ENCODE measurements at places on chromosomes 16 and 17.

- no peak for DNase-seq
These were observed 53.9 kb downstream of the NKD1 start for GRCh38 chr16:50602126-50602525.

DNA sequence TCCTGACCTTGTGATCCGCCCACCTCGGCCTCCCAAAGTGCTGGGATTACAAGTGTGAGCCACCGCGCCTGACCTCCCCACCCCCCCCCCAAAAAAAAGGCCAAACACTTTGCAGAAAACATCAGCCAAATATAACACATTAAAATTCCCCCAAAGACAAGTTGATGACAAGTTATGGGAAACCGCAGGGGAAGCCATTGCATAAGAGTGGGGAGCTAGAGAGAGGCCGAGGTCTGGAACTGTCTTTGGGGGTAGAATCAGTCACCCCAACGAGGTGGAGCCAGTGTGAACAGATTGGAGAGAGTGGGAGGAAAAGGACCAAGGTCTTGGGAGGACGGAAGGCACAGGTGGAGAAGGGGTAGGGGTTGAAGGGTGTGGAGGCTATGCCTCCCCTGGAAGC is 2.8 kb downstream of the DRC3 start:
- no peak for DNase-seq

DNA sequence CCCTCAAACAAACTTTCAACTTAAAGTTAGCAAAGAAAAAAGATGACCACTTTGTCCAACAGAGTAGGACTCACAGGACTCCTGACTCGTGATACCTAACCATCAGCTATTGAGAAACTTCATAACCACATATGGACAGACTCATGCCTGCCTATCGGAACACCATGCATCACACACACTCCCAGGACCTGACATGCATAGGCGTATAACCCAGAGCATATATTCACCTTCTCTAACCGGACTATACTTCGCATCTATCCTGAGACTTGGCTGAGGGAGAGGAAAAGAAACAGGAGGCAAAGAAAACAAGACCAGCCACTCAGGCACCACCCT is 2.2 kb downstream of the PIP4K2B start:
- no peak for DNase-seq

DNA sequence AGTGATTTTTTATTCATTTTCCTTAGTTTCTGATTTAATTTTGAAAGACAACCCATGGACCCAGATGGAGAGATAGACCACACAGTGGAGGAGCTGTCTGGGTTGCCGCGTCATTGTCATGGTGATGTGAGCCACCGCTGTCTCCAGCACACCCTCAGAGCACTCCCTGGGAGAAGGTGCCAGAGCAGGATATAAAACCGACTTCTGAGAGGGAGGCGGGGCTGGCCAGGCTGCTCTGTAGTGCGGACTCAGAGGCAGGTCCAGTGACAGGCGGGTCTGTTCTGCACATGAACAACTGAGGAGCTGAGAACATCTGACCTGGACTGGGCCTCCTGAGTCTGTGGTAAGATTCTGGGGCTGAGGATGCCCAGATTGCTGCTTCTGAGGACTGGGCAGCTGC is 216.3 kb upstream of the NLRP1 start:
- DNase-seq: no peak

GRCh38 chr16:4614571-4615383 is at the start of gene UBALD1:
TSS of gene UBALD1 (minus strand) at chr16:4614888. CDS start at chr16:4614797, 91 bp downstream.
- peak; percentile 89 for DNase-seq

- no peak for DNase-seq
These were observed 14.2 kb downstream of the CDH16 start for GRCh38 chr16:66904428-66904845.

- no peak for DNase-seq
These were observed 157.3 kb downstream of the AATF start for GRCh38 chr17:37106049-37106448.

DNA sequence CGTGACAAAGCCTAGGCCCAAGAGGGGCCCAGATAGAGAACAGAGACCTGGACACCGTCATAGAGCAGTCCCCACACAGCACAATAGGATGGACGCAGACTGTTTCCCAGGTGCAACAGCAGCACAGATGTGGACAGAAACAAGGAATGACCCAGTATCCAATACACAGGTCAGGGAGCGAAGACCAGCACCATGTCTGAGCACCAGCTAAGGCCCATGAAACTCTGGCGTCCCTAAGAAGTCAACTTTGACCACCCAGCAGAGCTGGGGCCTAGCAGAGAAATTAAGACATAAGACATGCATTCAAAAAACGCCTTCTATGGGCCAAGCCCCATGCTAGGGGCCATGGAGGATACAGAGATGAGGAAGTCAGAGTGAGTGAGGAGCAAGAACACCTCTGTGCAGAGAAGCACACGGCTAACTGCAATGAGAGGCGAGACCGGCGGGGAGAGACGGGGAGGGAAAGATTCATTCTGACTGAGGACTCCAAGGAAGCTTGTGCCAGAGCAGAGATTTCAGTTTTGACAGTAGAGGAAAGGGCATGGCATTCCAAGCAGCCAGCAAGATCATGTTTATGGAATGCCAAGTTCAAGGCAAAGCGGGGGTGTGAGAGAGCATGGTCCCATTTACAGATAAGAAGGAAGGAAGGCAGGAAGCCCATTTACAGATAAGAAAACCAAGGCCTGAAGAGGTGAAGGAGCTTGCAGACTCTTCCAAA is 50.8 kb downstream of the PITPNM3 start:
- no peak for DNase-seq

DNA sequence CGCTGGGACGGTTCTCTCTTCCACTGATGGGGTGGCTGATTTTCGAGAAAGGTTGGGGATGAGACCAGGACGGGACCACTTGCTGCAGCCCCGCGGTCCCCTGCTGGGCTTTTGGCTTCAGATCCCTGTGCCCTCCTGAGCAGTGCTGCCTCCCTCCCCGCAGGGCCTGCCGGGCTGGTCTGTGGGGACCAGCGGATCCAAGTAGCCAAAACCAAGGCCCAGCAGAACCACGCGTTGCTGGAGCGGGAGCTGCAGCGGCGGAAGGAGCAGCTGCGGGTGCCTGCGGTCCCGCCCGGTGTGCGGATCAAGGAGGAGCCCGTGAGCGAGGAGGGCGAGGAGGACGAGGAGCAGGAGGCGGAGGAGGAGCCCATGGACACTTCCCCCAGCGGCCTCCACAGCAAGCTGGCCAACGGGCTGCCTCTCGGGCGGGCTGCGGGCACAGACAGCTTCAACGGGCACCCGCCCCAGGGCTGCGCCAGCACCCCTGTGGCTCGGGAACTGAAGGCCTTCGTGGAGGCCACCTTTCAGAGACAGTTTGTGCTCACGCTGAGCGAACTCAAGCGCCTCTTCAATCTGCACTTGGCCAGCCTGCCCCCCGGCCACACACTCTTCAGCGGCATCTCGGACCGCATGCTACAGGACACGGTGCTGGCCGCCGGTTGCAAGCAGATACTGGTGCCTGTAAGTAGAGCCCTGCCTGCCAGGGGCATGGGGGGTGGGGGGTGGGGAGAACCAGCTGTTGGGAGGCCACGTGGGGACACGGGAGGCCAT is 28.6 kb downstream of the POLR3E start:
- no peak for DNase-seq

- DNase-seq: no peak
These were observed 14.7 kb downstream of the CCR7 start for GRCh38 chr17:40550608-40551007.

GRCh38 chr17:74181341-74181740 is 22.1 kb upstream of the RPL38 start:
- no peak for DNase-seq

GRCh38 chr17:36105781-36106492 is 2.3 kb downstream of the CCL4 start:
- no peak for DNase-seq

DNA sequence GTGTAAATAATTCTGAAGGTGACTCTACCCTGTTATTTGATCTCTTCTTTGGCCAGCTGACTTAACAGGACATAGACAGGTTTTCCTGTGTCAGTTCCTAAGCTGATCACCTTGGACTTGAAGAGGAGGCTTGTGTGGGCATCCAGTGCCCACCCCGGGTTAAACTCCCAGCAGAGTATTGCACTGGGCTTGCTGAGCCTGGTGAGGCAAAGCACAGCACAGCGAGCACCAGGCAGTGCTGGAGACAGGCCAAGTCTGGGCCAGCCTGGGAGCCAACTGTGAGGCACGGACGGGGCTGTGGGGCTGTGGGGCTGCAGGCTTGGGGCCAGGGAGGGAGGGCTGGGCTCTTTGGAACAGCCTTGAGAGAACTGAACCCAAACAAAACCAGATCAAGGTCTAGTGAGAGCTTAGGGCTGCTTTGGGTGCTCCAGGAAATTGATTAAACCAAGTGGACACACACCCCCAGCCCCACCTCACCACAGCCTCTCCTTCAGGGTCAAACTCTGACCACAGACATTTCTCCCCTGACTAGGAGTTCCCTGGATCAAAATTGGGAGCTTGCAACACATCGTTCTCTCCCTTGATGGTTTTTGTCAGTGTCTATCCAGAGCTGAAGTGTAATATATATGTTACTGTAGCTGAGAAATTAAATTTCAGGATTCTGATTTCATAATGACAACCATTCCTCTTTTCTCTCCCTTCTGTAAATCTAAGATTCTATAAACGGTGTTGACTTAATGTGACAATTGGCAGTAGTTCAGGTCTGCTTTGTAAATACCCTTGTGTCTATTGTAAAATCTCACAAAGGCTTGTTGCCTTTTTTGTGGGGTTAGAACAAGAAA is 5.1 kb downstream of the STH start:
- DNase-seq: no peak

DNA sequence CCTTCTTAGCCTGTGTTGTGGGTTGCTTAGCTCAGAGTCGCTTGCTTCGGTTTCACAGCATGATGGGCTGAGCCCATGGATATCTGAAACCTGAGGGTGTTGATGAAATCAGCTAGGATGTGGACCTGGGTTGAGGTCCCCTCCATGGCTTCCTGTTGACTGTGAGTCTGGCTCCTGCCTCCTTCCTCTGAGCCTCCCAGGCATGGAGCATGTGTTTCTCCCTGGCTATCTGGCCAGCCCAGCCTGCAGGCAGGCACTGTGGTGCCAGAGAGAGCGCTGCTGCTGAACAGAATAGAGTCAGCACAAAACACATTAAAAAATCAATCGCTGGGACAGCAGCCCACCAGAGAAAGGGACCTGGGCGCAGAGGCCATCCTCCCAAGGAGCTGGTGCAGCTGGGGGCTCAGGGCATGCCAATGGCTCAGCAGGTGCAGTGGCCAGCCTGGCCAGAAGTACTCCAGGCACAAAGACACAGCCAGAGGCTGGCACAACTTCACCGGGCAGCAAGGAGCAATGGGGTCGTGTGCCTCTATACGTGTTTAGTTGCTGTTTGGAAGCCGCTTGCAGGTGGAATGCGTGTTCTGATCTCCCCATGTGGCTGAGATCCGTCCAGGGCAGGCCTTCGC is 28.3 kb upstream of the GPRC5C start:
- DNase-seq: no peak

DNA sequence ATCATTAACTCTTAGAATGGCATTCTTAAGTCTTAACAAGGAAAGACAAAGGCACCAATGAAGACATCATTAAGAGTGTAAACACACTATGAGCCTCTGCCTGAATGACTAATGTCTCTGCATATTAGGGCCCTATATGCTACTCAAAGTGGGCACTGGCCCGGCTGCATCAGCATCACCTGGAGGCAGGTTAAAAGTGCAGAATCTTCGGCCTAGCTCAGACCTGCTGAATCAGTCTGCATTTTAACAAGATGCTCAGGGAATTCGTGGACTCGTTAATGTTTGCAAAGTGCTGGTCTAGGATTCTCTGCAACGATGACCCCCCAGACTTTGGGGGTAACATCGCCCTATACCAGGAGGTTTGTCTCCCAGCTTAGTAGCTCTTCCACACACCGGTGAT is 6.7 kb downstream of the MPP3 start:
- no peak for DNase-seq

- peak; percentile 79 for DNase-seq
These were observed at the start of gene ADCY7 for GRCh38 chr16:50266337-50267091. TSS of gene ADCY7 (plus strand) at chr16:50266551. CDS start at chr16:50288180, 21,629 bp downstream.

DNA sequence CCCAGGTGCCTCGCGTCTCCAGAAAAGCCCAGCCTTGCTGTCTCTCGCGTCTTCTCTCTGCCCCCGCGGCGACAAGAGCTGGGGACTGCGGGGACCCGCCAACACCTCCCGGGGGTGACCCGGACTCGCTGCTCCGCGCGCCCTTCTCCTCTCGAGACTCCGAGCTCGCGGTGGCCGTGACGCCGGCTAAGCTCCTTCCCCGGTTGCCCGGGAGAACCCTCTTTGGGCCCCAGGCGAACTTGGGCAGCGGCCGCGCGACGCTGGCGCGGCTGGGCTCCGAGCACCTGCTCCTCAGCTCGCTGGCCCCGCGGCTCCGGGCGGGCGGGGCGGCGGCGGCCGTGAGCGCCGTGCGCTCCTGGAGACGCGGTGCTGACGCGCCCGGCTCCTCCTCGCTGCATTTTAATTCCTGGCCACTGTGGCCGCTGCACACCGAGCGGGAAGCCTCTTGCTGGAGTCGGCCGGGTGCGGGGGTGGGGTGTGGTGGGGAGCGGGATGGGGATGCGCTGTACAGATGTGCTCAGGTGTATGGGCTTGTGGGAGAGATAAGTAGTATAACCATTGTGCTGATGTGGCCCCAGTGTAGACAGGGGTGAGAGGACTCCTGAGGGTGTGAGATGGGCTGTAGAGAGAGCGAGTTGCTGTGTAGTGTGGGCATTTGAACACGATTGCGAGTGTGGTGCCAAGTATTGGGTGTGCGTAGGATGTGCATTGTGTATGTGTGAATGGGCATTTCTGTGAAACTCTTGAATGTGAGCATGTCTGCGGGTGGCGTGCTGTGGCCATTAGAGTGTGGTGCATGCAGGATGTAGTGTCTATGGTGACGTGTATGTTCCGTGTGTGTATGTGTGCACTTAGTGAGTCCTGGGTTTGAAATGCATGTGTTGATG is at the start of gene ASIC2:
TSS of gene ASIC2 (minus strand) at position 315 of the 887 bp plus-strand sequence.
- no peak for DNase-seq

- DNase-seq: no peak
These were observed 6.1 kb upstream of the PRKCA start for GRCh38 chr17:66296289-66296725.
